ENCODE measurements at places on chromosomes 7 and 10. TPM values are rescaled to one million over a fixed set of nuclear protein-coding genes. Genes with fewer than 3 reads are reported as not detected.

DNA sequence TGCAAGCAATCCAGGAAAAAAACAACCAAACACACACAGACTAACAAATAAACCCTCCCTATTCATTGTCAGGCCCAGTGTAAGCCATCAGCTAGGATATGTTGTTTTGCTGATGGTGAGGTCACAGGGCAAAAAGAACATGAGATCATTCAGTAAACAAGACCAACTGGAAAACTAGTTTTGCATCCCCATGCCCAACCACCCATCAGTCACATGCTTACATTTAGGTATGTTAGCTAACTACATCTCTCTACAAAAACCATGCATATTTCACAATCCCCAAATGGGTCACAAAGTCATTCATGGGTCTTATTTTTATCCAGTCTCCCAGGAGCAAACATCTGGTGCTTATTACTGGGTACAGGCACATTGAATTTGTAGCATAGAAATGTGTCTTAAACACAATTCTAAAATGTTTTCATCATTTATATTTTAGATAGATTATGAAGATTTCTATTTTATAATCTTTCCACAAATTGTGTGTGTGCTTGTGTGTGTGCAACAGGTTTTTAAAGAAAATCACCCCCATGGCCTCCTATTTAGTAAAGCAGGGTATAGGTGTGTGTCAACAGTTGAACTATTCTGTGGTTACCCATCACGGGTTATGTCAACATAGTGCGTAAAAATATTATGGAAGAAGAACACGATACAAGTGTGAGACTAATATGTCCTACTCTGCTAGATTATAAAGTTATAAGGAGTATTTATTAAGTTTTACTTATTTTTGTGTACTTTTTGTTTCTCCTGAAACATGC lies 103.8 kb upstream of the AKR1E2 start:
- peak; percentile 33 for DNase-seq

DNA sequence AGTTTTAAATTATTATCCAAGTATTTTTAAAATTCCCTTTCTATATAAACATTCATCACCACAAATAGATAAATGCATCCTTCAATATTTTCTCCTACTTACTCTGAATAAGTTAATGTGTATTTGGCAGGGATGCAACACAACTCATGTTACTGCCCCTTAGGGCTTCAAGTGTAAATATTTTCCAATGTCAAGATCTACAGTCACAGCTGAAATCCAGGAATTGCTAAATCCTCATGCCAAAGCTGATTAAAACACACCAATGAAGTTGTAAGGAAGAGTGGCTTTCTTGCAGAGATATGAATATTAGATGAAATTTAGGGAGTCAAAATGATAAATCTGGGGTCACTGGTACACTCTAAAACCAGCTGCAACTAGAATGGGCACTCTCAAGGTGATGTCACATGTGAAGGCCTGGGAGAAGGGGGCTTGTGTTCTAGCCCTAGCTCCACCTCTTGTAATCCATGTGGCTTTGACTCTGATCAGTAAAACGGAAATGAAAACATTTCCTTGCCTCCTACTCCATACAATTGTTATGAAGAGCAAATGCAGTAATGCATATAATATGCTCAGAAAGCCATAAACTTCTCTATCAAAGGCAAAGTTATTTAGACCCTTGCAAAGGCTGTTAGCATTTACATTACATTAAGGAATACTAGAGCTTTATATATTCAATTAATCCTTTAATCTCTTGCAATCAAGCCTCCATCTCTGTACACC lies 228.1 kb upstream of the NFE2L3 start:
- DNase-seq = no peak

- DNase-seq = no peak
These were observed 746.5 kb downstream of the AUTS2 start for GRCh38 chr7:70344726-70345125.

- no peak for DNase-seq
These were observed 55.5 kb downstream of the CCDC186 start for GRCh38 chr10:114118514-114118913.

DNA sequence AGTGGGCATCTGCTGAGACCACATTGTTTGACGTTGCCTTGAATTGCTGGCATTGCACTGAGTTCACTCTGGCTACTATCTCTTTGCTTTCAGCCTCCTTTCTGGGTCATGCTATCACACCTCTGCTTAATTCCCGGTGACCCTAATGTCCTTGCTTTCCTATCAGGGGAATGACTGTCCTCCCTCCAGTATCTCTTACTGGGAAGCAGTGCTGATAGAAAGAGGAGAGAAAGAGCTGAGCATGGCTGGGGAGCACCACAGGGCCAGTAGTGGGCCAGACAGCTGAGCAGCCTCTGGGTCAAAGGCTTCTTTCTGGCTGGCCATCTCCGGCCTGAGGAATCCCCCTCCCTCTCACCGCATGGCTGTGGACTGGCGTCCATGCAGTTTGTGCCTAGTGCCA lies 428.7 kb downstream of the INHBA start:
- DNase-seq = no peak

DNA sequence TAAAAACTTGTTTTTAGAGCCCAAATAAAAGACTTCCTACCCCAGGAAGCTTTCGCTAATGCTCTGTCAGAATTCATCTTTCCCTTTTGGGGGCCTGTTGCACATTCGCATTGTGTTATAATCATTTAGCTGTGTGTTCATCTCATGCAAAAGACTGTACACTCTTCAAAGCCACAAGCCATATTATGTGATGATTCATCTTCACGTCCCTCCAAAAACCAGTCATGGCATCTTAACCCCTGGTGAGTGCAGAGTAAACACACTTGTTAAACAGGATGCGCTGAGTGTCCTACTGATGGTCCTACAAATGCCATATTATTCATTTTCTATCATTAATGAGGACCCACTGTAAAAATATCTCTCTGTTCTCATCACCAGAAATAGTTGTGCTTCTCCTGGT lies 235.4 kb downstream of the KIAA1217 start:
- DNase-seq = no peak

GRCh38 chr10:76017733-76018433 lies 586.5 kb downstream of the LRMDA start:
- no peak for DNase-seq

DNA sequence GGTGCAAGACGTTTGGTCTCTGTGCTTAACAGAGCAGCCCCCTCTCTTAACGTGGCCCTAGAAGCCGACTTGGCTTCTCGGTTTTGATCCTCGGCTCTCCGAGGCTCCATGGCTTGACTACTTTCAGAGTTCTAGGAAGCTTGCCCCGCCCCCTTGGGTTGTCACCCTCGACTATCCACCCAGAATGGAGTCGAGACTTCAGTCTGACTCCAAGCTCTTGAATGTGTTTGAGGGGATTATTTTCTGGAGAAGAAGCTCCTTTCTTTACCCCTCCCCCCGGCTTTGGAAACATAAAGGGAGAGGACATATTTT lies 448 bp downstream of the SEC24C start:
- peak; percentile 85 for DNase-seq

DNA sequence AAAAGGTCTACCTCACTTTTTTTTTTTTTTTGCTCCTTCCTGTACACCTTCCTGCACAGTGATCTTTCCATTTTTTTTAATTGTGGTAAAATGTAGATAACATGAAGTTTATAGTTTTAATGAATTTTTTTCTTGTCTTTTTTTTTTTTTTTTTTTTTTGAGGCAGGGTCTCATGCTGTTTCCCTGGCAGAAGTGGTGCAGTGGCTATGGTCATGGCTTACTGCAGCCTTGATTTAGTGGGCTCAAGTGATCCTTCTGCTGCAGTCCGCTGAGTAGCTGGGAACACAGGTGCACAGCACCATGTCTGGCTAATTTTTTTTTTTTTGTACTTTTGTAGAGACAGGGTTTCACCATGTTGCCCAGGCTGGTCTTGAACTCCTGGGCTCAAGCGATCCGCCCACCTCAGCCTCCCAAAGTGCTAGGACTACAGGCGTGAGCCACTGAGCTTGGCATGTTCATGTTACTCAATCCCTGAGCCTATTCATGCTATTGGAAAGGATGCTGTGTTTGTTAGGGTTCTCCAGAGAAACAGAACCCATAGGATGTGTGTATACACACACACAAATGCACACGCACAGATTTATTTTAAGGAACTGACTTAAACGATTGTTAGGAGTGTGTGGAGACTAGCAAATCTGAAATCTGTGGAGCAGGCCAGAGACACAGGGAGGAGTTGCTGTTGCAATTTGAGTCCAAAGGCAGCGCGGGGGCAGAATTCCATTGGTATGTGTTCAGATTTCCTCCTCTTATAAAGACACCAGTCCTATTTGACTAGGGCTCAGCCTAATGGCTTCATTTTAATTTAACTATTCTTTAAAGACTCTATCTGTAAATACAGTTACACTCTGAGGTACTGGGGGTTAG lies 29.1 kb downstream of the GALNT11 start:
- DNase-seq = peak; percentile 31

GRCh38 chr7:12764458-12764891 lies 77.0 kb downstream of the ARL4A start:
- no peak for DNase-seq

DNA sequence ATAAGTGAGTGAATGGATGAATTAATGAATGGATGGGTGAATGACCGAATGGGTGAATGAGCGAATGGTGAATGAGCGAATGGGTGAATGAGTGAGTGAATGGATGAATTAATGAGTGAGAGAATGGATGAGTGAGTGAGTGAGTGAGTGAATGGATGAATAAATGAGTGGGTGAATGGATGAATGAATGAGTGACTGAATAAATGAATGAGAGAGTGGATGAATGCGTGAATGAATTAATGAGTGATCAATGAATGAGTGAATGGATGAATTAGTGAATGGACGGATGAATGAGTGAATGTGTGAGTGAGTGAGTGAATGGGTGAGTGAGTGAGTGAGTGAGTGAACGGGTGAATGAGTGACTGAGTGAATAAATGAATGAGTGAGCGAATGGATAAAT lies 49.5 kb upstream of the HMX3 start:
- DNase-seq = no peak

- DNase-seq = peak; percentile 44
These were observed 32.7 kb downstream of the VWA2 start for GRCh38 chr10:114271779-114272167.

DNA sequence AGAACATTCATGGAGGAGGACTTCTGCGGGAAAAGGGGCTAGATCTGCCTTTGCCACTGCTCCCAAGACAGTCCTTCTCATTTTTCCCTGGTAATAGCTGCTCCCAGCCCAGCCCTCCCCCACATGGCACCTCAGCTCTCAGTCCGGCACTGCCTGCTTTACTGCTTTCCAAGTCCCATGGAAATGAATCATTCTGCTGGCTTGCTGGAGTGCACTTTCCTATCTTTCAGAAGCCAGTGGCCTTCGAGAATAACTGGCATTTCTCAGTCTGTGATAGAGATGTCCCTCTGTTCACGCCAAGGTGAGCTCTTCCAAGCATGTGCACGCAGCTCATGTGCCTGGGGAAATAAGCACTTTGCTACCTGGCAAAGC lies 61.4 kb downstream of the SYPL1 start:
- peak; percentile 64 for DNase-seq

DNA sequence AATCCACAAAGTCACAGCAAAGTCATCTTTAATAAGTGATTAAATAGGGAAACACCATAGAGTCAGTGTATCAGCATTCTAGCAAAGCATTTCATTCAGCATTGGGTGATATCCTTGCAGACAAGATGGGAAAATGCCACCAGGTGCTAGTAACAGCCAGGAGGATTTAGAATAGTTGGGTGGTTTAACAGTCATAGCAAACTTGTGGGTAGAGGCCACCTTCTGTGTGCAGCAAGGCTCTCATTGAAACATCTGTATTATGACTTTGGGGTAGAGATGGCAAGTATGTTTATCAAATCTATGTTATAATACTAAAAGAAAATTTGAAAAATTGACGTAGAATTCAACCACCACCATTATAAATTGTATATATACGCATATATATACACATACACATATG lies 26.4 kb upstream of the ADO start:
- no peak for DNase-seq

DNA sequence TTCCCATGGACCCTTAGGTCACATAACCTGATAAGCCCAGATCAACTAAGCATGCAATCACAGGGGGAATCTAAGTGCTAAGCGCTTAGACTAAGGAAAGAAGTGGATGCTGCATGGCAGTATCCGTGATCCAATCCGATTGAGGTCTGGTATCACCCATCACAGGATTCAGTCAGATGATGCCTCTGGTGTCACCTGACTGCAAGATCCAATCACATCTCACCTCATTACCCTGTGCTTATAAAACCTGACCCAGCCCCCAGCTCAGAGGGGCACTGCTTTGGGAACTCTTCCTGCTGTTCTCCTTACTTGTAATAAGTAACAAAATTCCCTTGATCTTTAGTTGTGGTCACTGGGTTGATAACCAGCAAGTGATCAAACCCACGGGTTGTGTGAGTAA lies 84.7 kb upstream of the TMEM168 start:
- no peak for DNase-seq

DNA sequence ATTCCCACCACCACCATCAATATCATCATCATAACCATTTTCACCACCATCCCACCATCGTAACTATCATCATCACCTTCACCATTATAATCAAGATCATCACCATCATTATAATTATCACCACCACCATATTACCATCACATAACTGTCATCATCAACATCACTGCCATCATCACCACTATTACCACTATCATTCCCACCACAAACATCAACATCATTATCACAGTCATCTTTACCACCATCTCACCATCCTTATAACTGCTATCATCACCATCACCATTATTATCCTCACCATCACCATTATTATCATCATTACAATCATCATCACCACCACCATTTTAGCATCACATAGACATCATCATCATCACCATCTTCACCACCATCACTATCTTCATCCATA lies 167.1 kb upstream of the ZMIZ1 start:
- DNase-seq = no peak

DNA sequence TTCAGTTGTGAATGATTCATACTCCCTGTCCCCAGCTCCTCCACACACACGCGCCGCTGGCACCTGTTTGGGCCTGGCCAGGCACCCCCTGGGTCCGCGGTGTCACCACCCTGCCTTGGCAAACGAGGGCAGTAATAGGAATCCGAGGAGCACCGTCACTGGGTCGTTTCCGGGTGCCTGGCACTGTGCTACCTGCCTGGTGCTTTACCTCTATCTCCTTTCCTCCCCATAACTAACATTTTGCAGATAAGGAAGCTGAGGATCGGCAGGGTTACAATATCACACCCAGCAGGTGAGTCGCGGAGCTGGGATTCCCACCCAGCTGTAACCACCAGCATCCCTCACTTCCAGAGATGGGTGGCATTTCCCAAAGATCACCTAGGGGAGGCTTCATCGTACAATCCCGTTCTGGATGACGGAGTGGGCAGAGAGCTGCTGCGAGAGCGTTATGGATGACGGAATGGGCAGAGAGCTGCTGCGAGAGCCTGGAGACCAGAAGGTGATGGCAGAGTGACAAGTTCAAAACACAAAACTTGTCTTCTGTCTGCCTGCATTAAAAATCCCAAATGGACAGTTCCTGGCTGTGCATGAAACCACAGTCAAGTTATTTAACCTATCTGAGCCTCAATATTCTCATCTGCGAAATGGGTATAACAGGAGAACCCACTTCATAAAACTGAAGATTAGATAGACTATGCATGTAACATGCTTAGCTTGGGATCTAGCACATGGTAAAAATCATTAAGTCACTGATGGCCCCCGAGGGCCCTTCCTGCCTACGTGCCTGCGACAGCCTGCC lies 1.1 kb upstream of the HSPA12A start:
- DNase-seq = no peak

- DNase-seq = no peak
These were observed 184.7 kb downstream of the EBF3 start for GRCh38 chr10:129779126-129780111.

The MOGAT3 gene
- total RNA-seq = 6.3 TPM

The SPOCK2 gene
- 3.0 TPM for total RNA-seq

The DNAH11 gene
- total RNA-seq = 0.43 TPM

The ZPBP gene
- total RNA-seq = not detected

The C7orf57 gene
- 0.43 TPM for total RNA-seq

The AKR1D1 gene
- total RNA-seq = 25.4 TPM
